Stimulated activated CD4-positive, alpha-beta T cell treated with anti-CD3 and anti-CD28 coated beads, Interleukin-4, amount 100 ng/mL, for 1 hour (primary cell): ENCODE measurements at places on chromosomes 3 and 15.

- DNase-seq: no peak
Observed at GRCh38 chr3:130997289-130997688, 29.3 kb downstream of the ASTE1 start.

DNA sequence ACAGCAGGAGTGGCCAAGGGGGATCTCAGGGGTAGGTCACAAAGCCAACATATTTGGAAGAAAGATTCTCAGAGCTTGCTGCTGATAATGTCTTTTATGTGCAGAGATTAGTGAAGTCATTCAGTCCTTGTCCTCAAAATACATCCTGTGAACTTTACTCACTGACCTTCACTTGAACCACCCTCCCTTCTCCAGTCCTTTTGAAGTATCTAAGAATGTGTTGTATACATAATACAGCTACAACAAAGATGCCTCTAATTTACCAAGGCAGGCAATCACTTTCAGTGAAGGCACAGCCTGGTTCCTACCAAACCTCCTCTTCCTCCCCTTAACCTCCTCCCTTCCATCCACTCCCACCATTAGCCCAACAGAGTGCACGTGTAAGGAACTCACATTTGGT, 38.3 kb downstream of the ETV5 start:
- DNase-seq: no peak

- DNase-seq: no peak
Observed at GRCh38 chr3:17747174-17747889, 4.9 kb upstream of the TBC1D5 start.

- no peak for DNase-seq
Observed at GRCh38 chr3:130935761-130936492, 42.0 kb downstream of the ATP2C1 start.
